ENCODE measurements at places on chromosomes 13 and 19.

DNA sequence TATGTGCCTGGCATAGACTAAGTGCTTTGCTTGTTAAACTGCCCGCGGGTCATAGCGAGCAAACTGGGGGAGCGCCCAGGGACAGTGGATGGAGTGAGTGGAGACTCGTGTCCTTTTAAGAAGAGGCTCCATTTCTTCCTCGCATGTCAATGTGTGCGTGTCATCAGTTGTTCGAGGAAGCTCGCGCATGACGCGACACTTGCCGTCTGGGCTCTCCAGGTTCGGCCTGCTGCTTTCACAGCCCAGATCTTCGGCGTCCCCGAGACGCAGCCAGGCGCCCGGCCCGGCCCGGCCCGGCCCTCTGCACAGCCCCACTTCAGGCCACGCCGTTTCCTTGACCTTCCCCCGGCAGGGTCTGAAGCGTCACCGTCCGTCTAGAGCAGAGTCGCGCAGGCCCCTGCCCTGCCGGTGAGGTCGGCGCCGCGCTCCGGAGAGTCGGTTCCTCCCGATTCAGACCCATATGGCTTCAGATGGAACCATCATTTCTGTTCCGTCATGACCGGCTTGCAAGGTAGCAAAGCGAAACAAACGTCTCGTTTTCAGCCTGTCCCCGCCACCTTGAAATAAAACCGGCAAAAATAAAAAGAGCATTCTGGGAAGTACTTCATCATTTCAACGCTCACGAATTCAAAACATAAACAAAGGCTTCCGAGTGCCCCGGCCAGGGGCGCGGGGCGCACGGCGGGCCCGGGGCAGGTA is 599 bp upstream of the ARHGEF7 start:
- peak; percentile 71 for DNase-seq

DNA sequence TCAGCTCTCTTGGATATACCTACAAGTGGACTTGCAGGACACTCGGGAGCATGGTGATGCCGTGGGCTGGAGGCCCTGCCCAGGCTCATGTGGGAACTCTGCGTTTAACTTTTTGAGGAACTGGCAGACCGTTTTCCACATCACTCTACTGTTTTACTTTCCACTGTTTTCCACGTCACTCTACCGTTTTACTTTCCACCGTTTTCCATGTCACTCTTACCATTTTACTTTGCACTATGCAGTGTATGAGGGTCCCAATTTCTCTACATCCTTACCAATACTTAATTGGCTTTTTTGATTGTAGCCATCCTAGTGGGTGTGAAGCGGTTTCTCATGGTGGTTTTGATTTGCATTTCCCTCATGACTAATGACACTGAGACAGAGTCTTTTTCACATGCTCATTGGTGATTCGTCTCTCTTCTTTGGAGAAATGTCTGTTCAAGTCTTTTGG is 40.5 kb downstream of the GATAD2A start:
- DNase-seq: no peak

GRCh38 chr13:97448503-97449251 is 14.7 kb downstream of the RAP2A start:
- no peak for DNase-seq

DNA sequence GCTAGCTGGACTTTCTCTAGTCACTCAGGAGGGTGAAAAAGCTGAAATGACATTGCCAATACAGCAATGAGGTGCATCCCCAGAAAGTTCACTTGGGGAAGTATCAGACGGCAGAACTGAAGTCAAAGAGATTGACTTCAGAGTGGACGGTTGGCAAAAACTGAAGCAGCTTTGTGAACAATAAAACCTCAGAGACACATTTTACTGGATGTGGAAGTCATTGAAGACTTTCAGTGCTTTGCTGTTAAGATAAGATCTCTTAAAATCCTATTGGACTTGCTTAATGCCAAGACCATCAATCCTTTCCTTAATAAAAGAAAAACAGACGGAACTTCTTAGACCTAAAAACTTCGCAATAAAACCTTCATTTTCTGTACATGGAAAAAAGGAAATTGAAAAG is 103.7 kb downstream of the ABCC4 start:
- no peak for DNase-seq

GRCh38 chr19:53545271-53546065 is 7.5 kb downstream of the ZNF331 start:
- DNase-seq: no peak

- DNase-seq: no peak
Observed at GRCh38 chr13:64256751-64257150, 2841.1 kb upstream of the PCDH20 start.

- DNase-seq: peak; percentile 79
Observed at GRCh38 chr19:2719920-2720776, 1.0 kb downstream of the DIRAS1 start.

DNA sequence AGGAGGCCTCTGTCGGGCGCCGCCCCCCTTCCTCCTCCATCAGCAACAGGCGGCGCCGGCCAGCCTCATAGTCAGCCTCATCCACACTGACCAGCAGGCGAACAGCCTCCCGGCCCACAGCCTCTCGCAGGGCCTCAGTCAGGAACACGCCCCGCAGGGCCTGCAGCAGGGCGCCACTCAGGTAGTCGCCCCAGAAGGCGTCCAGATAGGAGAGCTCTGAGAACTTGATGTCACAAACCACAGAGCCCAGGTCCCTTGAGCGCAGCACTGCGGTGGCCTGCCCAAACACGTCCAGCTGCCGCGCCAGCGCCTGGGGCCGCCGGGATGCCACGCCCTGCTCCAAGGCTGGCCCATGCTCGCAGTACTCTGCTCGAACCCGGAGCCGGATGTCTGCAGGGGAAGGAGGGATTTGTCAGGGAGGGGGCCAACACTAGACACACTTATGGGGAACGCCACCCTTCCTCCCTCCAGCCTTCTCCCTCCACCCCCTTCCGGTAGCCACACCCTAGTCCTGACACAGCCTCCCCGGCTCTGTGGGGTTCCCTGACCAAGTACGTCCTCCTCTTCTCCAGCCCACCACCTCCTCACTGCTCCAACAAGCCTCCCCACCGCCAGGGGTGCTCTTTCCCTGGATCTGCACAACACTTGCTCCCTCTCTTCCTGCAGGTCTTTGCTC is 17.9 kb downstream of the DEDD2 start:
- no peak for DNase-seq

DNA sequence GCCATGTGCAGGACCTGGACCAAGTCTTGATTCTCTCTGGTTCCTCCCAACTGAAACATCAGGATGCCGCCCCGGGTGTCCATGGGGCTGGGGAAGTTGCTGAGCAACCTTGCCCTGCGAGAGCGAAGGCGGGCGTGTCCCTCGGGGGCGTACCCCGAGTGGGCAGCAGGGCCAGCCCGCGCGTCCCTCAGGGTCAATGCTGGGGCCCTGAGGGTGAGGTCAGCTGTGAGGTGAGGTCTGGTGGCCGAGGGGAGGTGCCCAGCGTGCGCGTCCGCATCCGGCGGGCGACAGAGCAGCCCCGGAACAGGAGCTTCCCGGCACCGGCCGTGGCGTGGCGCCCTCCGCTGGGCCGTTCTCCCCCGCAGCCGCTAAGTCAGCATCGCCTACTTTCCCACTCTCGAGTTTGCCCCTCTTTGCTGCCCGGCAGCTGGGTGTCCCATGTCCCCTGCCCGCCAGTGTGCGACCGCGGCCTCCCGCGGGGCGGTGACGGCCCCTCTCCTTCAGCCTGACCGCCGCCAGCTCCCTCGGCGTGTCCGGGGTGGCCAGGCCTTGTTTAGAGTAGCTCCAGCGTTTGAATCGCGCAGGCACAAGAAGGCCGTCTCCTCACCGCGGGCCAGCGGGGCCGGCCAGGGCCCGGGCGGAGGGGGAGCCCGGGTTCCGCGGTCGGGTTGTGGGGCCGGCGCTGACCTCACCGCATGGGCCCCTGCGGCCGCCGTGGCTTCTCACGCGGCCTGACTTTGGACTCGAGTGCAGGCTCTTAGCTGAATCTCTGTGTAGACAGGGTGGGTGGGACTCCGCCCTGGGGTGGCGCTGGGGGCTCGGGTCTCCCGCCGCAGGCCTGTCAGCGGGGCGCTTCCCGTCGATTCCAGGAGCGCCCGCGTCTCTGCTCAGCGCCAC is 33.0 kb downstream of the GJA3 start:
- peak; percentile 23 for DNase-seq

- no peak for DNase-seq
Observed at GRCh38 chr19:16170134-16170533, 3.2 kb downstream of the CIB3 start.

DNA sequence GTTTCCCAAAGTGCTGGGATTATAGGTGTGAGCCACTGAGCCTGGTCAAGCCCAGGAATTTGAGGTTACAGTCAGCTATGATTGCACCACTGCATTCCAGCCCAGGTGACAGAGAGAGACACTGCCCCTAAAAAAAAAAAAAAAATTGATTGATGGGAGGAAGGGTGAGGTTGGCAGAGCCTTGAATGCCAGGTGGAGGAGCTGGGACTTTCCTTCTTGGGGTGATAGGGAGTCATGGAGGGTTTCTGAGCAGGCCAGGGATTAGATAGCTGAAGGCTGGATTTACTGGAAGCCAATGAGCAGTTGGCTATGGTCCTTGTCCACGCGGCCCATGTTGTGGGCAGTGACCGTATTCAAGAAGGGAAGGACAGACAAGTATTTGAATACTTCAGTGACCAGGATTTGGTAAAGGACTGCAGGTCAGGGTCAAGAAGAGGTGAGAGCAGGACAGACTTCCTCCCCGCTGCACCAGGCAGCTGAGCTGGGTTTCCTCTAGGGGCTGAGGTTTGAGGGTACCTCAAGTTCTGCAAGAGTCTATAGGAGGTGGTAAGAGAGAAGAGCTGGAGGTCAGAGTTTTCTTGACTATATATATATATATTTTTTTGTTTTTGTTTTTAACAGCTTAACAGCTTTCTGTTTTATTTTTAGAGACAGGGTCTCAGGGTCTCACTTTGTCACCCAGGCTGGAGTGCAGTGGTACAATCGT is 6.9 kb upstream of the ICAM4 start:
- no peak for DNase-seq

- no peak for DNase-seq
Observed at GRCh38 chr13:24223341-24224231, 63.1 kb downstream of the SPATA13 start.

- DNase-seq: no peak
Observed at GRCh38 chr13:29746148-29746677, 104.2 kb downstream of the UBL3 start.

- DNase-seq: no peak
Observed at GRCh38 chr13:33612641-33613638, 205.0 kb upstream of the RFC3 start.

GRCh38 chr13:30142486-30143211 is 164.7 kb downstream of the KATNAL1 start:
- DNase-seq: no peak

- no peak for DNase-seq
Observed at GRCh38 chr19:8449830-8450229, 5.1 kb downstream of the HNRNPM start.

DNA sequence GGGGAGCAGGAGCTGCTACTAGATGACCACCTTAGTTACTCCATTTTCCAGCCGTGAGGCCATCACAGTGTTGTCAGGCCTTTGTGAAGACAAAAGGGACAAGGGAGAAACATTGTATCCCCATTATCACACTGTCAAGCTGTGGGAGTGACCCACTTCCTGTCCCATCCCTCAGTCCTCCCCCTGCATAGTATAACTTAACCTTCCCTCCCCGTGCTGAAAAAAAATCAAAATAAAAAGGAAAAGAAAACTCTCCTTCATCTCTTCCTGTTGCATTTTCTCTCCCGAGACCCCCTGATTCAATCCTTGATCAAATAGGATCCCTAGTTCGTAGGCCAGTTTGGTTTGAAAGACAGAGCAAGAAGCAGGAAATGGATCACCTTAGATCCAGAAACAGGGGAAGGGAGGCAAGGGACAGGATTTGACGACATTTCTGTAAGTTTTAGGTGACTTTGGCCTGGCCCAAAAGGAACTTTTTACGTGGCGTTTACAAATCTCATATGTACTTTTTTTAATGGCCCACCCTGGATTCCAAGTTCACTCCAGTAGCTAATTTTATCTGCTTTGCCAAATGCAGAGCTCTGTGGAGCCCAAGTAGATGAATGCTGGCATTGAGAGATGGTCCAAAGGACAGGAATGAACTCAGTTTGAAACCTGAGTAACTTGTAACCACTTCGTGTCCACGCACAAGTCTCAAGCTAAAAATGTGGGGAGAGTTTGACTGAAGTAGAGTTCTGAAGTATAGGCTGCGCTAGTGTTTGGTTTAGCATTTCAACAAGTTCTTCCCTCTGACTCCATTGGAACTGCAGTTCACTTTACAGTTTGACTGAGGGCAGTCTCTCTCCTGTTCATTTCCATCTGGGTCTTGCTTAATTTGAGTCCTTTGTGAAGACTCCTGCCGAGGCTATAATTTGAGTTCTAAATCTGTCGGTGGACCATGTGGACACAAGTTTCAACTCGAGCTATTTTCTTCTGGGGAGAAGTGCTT is 16.6 kb upstream of the GATAD2A start:
- no peak for DNase-seq

GRCh38 chr13:32549788-32550187 is 11.2 kb upstream of the N4BP2L2 start:
- DNase-seq: no peak

DNA sequence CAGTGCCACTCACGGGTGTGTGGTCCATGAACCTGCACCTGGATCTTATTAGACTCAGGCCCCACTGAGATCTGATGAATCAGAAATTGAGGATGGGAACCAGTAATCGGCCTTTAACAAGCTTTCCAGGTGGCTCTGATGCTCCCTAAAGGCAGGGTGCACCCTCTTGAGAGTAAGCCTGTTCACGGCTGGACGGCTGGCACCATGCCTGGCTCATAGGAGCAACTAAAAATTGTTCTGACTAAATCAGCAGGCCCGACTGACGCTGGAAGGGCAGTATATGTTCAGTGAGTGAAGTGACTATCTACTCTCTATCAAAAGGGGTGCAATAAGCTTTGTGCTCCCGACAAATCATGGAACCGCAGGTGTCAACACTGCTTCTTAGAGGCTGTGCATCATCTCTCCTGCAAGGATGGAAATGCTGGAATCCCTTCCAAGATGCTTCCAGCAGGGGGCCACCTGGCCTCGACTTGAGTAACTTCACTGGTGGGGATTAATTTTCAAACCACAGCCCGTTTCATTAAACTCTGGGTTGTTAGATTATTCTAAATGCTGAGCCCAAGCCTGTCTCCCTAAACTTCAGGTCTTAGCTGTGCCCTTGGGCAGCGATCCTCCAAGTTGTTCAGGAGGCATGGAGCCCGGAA is 28.4 kb downstream of the TMTC4 start:
- DNase-seq: peak; percentile 46

GRCh38 chr19:21915411-21915810 is 79.4 kb upstream of the ZNF43 start:
- no peak for DNase-seq

DNA sequence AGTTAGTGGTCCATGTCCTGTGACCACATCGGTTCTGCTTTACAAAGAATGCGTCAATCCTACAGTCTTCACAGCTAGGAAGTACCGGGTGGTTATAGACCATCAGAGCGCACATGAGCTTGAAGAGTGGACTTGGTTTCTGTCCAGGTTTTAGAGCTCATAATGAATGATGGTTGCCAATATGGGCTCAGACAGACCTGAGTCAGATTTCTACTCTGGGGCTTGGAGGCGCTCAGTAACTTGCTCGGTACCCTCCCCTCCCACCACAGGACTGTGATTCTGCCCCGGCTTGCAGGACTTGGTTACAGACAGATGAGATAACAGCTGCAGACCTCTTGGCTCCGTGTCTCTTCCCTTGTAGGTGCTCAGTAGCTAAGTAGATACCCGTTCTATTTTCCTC is 284.7 kb downstream of the TSHZ3 start:
- no peak for DNase-seq

Measured in anterior cingulate cortex (tissue), 58 donors.